Activated T-cell treated with anti-CD3 and anti-CD28 coated beads for 48 hours (primary cell): ENCODE measurements at places on chromosomes 4 and X.

DNA sequence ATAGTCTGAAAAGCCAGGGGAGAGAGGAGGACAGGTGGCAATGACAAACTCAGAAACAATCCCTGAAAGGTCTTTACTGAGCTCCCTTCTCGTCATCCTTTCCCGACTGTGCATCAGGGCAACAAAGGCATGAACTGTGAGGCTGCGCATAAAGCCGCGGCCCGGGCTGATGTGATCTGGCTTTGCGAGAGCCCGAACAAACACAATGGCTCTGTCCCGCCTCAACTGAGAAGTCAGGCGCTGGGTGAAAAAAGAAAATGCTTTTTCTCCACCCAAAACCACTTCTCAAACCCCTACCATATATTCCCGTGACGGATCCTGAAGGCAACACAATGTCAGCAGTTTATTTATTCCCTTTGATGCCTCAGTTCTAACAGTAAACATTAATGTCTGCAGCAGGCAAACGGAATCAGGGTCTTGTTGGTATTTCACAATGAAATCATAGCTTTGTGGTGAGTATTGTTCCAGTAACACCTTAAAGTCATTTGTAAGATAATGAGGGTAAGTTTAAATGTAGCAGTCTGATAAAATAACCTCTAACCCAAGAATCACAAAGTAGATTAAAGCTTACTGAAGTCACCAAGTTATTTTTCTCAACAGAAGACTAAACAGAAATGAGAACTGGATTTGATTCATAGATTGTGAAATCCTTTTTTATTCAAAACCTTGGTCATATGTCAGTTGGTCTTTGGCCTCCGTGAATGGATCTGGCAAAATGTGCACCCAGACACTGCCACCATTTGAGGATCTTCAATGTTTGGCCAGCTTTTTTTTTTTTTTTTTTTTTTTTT is 67.4 kb downstream of the APBB2 start:
- no peak for DNase-seq

DNA sequence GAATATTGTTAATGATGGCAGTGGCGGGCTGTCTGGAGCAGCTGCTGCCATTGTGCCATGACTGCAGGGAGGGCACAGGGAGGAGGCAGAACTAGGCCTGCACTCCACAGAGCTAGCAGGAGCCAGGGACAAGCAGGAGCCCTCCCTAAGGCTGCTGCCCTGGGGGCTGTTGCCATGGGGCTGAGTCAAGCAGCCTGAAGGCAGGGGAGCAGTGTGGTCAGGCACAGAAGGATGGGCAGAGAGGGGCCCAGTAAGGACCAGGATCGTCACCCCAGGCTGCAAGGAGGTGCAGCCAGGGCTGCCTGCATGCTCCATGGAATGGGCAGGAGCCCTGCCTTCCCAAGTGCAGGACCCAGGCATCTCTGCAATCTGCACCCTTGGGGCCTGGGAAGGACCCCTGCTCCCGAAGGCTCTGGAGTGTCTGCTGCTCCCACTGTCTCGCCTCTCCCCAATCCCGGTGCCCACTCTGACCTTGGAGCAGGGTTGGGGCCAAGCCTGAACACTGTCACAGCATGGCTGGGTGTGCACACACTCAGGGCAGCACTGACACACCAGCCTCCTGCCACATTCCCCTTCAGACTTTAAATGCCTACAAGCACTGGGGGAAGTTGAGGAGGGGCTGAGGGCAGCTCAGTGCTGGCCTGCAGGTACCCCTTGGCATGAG is 98.3 kb upstream of the GALNTL6 start:
- no peak for DNase-seq

GRCh38 chrX:71081330-71082123 is 13.4 kb upstream of the SNX12 start:
- DNase-seq = no peak

DNA sequence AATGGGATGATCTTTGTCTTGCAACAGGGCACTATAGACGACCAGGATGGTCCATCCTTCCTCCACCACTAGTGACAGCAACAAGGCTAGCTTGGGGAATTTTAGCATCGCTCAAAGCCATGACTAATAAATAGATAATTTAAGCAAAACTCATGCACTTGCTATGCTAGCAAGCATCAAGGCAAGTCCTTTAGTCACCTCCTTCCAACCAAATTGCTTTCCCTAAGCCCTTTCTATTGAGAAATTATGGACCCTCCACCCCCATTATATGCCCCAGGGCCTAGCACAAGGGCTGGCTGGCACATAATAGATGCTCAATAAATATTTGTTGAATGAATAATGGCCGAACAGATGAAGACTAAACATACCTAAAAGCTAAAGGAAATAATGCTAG is 28.6 kb downstream of the SLC16A2 start:
- no peak for DNase-seq

DNA sequence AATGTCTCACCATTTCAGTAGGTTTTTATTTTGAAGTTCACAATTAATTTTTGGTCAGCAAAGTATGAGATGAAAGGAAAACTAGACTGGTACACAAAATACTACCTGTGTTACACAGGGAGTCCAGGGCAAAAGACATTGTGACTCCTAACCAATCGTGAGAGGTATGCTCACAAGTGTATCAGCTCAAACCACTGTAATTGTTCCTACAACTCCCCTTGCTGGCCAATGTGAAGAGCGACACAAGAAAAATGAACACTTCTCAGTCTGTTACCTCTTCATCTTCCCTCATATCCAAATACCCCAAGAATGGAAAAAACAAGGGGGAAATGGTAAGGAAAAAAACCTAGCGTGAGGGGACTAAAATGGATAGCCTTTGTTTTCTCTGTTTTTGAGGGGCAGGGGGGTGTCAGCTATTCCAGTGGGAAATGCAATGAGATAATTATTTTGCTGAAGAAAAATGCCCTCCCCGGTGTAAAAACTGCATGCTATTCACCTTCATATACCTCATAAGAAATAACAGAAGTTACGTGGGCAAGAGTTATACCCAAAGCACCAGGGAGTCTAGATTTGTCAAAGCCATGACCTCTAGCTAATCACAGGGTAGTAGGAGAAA is 30.6 kb upstream of the NSUN7 start:
- DNase-seq = no peak

- no peak for DNase-seq
Observed at GRCh38 chrX:11446949-11447348, 153.7 kb downstream of the AMELX start.

- DNase-seq = no peak
Observed at GRCh38 chr4:42302348-42302747, 94.9 kb upstream of the SHISA3 start.

- DNase-seq = no peak
Observed at GRCh38 chr4:119823891-119824290, 195.3 kb upstream of the PDE5A start.

DNA sequence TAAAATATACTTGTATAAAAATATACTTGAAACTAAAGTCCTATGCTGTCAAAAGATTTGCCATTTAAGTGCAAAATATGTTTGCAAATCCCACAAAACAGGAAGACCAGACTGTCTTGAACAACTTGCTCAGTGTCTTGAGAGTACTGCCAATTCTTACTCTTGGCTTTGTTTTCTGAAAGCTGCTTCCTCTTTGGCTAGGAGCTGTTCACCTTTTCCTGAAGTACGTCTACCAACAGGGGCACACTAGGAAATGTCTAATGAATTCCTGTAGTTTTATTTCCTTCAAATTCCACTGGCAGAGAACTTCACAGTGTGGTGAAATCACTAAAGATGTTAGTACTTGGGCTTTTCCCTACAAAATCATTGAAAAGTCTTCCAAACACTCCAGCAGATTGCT is 46.4 kb upstream of the ABCG2 start:
- no peak for DNase-seq

DNA sequence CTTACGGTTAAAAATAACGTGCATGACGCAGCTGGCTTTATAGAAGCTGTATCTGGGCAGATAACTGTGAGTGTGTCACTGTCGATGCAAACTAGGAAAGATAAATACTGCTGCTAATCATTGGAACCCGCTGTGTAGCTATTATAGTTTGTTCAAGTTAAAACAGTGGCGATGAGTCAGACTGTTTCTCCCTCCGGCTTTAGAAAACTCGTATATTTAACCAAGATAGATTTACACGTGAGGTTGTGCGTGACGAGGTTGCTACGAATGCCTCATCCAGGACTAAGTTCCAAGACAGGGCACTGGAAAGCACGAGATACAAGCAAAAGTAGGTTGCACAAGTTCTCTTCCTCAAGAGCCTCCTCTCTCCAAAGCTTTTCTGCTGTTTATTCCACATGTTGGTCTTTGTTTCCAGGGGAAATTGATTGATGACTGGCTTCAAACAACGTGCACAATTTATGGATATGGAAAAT is 270.7 kb downstream of the FBXW7 start:
- DNase-seq = no peak

DNA sequence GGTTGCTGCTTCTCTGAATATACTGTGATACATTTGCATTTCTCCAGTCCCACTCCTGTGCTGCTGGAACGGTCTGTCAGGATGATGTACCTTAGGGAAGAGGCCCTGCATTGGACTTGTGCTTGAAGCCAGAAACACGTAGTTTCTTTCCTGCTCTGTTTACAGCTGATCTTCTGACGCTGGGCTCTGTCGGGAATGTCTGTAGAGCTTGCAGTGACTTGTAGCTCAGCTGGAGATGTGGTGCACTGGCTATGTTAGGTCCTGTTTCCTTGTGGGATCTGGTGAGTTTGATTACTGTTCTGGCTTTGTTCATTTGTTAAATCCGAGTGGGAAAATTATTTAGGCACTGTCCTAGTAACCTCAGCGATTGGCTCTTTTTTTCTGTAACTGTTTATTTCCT is 137.2 kb upstream of the WDR1 start:
- DNase-seq = no peak

DNA sequence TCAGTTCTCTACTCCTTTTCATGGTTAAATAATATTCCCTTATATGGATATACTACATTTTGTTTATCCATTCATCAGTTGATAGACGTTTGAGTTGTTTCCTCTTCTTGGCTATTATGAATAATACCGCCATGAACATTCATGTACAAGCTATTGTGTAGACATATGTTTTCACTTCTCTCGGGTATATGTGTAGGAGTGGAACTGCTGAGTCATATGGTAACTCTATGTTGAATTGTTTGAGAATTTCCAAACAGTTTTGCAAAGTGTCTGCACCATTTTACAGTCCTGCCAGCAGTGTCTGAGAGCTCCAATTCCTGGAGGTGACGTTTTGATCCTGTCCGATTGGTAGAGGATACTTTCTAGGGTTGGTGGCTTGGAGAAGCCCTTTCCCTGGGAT is 23.6 kb downstream of the PLAC1 start:
- DNase-seq = no peak

DNA sequence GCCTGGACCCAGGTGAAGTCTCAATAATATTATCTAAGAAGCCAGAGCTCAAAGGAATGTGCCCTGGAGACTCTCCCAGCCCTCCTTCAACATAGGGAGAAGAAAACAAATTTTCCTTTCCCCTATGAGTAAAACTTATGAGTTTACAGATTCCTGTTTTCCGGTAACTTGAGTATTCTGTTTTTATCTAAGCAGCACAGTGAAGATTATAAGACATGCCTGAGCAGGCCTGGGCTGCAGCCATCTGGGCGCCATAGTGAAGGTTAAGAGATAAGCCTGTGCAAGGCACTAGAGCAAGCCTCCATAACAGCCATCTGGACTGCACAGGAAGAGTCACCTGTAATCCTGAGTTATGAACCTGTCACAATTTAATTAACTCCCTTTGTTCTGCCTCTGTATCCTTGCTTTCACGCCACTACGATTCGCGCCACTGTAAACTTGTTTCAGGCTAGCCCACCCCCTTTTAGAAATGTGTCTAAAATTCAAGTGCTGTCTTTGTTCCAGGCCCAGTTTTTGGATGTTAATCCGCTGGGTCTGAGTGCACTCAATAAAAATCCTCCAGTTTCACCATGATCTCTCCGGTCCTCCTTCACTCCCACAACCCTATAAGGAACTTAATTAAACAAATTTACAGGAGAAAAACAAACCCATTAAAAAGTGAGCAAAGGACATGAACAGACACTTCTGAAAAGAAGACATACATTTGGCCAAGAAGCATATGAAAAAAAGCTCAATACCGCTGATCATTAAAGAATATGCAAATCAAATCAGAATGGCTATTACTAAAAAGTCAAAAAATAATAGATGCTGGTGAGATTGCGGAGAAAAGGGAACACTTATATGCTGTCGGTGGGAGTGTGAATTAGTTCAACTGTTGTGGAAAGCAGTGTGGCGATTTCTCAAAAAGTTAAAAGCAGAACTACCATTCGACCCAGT is 189.5 kb downstream of the APBB2 start:
- DNase-seq = no peak

DNA sequence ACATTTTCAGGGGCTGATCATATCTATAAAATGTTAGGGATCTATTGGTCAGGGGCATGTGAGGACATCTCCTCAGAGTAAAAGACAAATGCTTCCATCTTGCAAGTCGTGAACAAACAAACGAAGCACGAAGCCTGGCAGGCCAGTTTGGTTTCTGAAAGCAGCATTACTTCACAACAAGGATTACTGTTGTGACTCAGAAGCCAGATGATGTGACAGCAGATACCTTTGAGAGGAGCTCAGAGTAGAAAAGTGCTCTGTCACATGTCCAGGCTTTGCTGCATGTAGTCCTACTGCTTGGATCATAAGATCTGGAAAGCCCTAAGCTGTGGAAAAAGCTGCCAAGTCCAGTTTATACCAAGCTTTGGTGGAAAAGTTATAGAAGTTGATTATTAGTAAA is 1827.2 kb downstream of the ARAP2 start:
- no peak for DNase-seq
